ENCODE measurements at places on chromosomes 12 and 14.

DNA sequence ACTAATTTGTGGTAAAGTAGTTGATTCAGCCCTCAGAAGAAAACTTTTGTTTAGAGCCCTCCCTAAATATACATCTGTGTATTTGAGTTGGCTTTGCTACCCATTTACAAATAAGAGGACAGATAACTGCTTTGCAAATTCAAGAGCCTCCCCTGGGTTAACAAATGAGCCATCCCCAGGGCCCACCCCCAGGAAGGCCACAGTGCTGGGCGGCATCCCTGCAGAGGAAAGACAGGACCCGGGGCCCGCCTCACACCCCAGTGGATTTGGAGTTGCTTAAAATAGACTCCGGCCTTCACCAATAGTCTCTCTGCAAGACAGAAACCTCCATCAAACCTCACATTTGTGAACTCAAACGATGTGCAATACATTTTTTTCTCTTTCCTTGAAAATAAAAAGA, 2.7 kb downstream of the FZD10 start:
- no peak for DNase-seq

DNA sequence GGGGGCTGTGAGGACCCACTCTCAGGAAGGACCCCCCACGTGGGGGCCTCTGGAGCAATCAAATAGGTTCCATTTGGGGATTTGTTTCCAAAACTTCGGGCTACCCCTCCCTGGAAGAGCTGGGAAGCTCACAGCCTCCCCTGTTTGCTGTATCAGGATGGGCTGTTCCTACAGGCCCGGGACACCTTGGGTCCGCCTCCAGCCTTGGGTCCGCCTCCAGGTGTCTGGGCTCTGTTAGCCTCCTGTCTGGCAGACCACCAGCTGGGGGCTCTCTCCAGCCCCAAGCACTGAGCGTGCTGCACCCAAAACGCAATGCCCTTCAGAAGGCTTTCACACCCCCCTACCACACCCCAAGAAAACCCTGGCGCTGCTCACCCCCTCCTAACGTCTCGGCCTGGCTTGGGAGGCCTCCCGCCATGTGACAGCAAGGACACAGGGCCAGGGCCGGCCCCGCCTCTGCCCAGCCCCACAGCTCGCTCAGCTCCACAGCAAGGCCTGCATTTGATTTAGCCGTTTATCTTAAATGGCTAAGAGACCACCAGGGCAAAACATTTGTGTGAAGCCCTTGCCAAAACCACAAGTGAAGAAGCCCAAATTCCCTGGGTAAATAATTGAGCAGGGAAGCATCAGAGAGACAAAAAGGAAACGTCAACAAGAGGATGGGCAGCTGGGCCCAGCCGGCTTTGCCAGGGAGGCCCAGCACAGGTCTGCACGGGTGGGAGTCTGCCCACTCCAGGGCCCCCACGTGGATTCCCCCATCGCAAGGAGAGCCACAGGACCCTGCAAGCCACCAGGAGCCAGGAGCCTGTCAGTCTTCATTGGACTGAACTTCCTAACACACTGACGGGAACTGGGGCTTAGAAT, 39.9 kb downstream of the BCL11B start:
- DNase-seq, result no peak

- no peak for DNase-seq
Observed at GRCh38 chr12:51797301-51797700, 51.2 kb downstream of the FIGNL2 start.

DNA sequence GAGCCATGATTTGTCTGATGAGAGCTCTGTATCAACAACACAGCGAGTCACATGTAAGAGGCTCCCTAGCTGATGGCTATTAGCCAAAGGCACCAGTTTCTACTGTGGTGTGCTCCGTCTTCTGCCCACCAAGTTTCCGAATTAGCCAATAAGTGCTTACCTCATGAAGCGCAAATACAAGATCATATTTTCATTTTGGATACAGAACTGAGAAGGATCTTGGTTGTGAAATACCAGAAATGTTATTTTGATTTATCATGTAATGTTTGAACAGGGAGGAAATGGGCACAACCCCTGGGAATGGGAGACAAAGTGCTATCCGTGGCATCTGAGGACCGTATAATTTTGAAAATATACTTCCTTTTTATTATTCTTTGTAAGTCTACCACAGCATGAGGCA, 234.3 kb downstream of the DACT1 start:
- DNase-seq, result no peak

GRCh38 chr14:22388669-22389595, 200.1 kb downstream of the DAD1 start:
- DNase-seq, result no peak

DNA sequence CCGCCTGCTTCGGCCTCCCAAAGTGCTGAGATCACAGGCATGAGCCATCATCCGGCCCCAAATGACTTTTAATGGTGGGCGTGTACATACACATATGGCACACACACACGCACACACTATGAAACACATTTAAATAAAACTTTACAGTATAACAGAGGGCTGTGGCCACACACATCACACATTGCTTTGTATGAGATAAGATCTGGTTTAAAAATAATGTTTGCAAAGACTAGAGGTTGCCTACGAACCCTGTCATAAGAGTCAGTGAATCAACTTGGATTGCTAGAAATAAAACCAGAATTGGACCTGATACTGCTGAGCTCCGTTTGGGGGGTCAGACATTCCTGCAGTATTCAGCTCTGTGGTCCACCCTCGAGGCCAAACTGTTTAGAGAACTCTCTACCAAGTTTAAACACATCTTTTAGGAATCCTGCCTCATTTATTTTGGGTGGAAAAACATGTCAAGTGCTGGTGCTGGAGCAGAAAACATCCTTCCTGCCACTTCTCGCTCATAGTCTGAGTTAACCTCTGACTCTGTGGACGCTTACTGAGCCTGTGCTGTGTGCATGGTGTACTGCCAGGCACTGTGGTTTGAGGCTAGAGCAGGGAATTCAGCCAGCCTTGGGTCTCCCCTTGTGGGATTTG, 47.8 kb upstream of the EML1 start:
- DNase-seq, result no peak

- no peak for DNase-seq
Observed at GRCh38 chr12:48084066-48084465, 21.8 kb downstream of the SENP1 start.

DNA sequence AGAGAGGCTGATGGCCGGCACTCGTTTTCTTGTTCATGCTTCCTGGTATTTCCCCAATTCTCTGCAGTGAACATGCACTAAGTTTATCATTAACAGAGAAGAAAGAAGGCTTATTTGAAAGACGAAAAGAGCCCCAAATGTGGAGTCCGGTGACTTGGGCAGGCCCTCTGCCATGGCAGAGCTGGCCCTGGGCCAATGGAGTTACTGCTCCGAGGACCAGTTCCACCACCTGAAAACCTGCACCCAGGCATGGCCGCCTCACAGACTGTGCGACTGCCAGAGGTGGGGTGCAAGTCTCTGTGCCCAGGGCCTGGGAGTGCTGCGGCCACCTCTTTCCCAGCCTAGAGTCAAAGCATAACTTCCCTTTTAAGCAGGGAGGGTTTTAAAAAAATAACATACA, 24.9 kb downstream of the DEGS2 start:
- no peak for DNase-seq

GRCh38 chr12:86663716-86664115, 407.5 kb upstream of the MGAT4C start:
- DNase-seq, result no peak
